ENCODE measurements at places on chromosomes 7 and 10.

DNA sequence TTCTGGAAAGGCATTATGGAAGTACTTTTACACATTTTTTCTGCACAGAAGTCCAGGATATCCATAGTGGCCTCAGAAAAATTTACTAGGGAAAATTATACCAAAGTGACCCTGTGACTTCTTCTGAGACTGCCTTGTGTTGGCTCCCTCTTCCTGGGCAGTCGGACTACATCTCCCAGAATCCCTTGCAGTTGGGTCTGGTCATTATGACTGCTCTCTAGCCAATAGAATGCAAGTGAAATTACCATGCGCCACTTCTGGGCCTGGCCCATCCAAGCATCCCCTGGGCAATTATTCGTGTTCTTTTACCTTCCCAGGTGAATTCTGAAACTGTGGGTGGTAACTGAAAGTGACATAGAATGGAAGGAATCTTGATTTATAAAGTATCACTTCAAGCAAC is 430.9 kb downstream of the ACTR3B start:
- no peak for DNase-seq

DNA sequence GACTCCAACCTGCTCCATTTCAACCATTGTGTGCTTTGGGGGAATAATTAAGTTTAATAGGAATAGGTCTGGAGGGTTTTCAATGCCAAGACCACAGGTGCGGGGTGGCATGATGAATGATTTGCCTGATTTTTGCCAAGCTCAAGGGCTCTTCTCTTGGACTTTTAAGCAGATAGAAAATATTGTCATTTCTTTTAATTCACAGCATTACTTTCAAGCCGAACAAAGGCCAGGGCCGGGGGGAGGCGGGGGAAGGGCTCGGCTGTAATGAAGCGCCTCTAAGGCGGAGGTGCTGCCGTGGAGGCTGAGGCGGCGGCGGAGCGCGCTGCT is 6.5 kb downstream of the PTF1A start:
- no peak for DNase-seq

GRCh38 chr10:34780818-34781380 is 34.2 kb downstream of the PARD3 start:
- no peak for DNase-seq

DNA sequence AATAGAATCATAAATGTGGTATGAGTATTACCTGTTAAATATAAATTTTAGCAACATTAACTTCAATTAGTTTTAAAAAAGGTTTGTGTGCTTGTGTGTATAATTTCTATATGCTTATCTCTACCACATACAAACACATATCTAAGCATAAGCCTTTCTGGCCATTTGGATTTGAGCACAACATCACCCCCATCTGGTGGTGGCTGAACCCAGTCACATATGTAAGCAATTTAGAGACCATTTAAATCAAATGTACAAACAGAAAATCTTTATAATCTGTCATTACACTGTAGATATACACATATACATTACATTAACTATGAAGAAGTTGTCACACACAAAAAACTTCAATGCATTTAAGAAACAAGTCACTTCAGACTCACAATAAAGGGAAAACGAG is 31.7 kb downstream of the GPR22 start:
- no peak for DNase-seq

DNA sequence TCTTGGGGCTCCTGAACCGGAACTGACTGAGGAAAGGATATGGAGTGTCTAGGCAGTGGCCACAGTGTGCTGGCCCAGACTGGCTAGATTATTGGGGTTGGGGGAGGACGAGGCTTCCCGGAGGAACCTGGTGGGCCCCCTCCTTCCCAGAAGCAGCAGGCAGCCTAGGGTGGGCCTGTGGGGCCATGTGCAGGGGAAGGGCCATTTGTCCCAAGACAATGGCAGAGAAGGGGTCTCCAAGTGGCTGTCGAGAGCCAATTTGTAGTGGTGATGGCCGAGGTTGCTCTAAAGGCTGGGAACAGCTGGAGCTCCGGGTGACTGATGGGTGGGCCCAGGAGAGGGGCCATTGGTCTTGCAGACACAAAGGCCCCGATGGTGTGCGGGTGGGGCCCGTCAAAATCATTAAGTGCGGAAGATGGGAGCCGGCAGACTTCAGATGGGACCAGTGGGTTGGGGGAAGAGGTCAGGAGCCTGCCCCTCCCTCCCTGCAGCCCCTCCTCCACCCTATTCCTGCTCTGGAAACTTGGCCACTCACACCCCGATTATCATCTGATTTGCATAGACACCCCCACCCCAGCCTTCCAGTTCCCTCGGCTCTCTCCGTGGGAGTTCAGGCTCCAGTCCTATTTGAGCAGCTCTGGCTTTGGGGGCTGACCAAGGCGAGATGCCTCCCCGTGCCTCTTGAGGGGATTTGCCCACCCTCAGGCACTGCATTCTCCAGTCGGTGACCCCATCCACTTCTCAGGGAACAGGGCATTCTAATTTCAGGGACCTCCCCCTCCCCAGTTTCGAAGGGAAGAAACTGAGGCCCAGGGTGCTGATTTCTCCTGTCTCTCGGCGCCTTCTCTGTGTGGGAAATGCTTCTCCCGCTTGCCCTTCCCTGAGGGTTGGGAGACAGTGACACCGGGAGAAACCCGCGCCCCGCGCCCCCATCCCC is 36.0 kb upstream of the PAX2 start:
- DNase-seq = no peak

DNA sequence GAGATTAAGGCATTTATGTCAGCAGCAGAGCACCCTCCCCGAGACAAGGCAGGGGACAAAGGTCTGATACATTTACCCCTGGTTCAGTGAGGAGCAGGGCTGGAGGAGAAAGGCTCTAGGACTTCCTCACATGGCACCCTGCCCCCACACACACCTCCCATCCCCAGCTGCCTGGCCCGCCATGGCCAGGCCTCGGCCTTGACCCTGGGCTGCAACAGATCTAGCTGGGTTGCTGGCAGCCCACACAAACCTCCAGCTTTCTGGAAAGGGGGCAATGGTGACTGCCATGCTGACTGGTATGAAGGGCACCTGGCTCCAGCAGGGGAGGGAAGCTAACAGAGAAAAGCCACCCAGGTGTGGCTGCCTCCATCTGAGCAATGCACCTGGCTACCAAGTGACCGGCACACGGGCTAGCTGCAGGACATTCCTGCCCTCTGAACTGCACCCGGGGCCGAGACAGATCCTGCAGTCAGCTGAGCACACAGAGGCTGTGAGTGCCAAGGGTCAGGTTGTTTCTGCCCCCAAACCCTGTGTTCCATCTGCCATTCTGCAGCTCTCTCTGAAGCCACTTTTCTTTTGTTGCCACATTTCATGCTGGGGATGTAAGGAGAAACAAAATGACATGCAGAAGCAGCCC is 85.8 kb upstream of the LRRC18 start:
- DNase-seq = no peak

DNA sequence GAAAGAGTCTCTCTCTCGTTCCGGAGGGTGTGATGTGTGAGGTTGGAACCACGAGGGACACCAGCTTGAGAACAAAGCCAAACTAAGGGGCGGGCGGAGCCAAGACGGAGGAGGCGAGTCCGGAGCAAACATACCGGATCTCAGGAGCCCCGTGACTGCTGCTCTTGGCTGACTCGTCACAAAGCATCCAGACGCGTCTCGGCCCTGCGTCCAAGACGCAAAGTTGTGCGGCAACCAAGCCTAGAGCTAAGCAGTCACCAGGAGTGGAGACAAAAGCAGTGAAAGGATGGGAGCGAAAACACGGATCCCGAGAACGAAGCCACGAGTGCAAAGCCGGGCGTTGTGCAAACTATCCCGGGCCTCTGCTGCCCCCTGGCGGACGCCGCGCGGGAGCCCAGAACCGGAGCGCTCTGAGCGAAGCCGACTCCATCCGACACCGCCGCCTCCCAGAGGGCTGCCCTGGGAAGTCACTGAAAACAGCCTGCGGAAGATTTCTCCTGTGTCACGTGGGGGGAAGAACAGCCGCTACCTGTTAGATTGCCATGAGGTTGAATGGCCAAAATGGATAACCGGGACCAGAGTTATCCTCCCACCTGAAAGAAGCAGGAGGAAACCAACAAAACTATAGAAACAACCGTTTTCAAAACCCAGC is 46.4 kb upstream of the TMEM72 start:
- DNase-seq = peak; percentile 55

- peak; percentile 24 for DNase-seq
Measured at GRCh38 chr7:81956520-81956919, 186.7 kb upstream of the HGF start.

DNA sequence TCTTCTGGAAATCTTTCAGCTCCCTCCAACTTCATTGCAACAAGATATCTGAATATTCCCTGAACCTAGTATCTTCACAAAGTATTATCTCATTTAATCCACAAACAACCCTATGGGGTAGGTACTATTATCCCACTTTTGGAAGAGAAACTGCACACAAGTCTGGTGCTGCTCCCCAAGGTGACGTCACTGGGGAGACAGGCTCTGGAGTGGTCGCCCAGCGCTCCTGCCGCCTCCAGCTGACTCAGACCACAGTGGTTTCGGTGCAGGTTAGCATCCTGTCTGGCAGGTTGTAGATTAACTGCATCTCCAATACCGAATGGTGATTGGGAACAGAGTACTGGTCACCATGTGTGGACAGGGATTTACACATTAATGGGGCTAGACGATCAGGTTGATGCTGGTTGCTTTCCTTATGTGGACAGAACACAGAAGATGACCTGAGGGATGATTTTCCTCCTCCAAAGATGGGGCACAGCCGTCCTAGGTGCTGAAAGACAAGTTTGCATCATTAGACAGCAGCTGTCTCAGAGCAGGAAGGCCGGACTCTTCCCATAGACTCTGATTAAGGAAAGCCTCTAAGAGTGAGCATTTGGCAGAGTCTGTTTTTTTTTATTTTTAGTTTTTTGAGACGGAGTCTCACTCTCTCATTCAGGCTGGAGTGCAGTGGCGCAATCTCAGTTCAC is 128.6 kb downstream of the TRRAP start:
- DNase-seq = no peak

DNA sequence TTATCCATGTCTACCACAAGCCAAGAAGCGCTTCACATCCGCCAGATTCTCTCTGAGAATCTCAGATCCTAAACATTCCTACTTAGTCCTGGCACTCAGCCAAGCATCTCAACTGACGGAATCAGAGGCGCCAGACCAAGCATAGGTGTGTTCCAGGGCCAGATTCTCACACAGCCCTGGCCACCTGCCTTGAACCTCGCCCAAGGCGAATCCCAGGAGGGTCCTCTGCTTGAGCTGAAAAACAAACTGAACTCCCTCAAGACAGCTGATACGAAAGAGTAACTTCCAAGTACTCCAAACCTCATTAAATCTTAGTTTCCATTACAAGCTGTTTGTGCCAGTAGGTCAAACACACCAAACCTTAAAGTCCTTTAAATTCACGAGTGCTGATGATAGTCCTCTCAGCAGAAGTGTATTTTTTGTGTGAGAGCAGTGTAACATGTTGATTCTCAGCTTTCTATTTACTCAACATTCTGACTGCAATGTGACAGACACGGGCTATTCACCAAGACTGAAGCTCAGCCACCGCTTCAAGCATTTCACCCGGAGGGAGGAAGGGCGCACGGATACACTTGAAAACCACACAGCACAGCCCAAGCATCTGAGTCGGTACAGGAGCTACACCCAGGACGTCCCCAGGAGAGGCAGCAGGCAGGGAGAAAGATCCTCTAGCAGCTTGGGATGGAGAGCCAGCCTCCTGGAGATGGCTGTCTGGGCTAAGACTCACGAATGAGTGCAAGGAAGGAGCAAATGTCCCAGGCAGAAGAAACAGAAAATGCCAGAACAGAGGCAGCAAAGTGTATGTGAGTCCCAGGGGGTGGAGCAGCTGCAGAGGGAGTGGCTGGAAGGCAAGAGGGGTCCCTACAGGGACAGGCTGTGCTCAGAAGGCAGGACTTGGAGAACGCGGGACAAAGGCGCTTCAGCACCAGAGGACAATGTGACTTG is 6.0 kb downstream of the PARD3 start:
- no peak for DNase-seq

GRCh38 chr10:100979791-100980272 is 7.5 kb downstream of the MRPL43 start:
- no peak for DNase-seq

DNA sequence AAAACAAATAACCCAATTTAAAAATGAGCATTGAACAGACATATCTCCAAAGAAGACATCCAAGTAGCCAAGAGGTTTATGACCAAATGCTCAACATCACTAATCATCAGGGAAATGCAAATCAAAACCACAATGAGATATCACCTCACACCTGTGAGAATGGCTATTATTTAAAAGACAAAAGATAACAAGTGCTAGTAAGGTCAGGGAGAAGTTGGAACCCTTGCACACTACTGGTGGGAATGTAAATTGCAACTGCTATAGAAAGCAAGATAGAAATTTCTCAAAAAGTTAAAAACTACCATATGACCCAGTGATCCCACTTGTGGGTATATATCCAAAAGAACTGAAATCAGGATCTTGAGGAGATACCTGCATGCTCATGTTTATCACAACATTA is 49.5 kb downstream of the SGMS1 start:
- no peak for DNase-seq

- DNase-seq = no peak
Measured at GRCh38 chr7:31663072-31663471, 23.9 kb upstream of the PPP1R17 start.

- no peak for DNase-seq
Measured at GRCh38 chr7:36692456-36692855, 31.8 kb downstream of the AOAH start.
